ENCODE measurements at places on chromosomes 1 and 21.

GRCh38 chr1:117821774-117822482 is 107.5 kb downstream of the GDAP2 start:
- no peak for DNase-seq

DNA sequence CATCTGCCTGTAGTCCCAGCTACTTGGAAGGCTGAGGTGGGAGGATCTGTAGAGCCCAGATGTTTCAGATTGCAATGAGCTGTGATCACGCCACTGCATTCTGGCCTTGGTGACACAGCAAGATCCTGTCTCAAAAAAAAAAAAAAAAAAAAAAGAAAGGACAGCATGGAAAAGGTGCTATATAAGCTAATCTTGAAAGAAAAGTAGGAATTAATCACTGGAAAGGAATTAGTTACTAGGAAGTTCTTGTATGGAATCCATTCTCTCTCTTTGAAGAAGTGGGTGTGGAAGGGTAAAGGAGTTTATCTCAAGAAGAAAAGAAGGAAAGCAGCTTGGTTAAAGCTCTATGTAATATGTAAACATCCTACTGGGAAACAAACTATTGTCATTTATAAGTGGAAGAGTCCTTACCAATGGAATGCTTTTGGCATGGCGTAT is 339.2 kb downstream of the DPYD start:
- DNase-seq = no peak

GRCh38 chr1:186059311-186059710 is 315.7 kb downstream of the TPR start:
- DNase-seq = no peak

DNA sequence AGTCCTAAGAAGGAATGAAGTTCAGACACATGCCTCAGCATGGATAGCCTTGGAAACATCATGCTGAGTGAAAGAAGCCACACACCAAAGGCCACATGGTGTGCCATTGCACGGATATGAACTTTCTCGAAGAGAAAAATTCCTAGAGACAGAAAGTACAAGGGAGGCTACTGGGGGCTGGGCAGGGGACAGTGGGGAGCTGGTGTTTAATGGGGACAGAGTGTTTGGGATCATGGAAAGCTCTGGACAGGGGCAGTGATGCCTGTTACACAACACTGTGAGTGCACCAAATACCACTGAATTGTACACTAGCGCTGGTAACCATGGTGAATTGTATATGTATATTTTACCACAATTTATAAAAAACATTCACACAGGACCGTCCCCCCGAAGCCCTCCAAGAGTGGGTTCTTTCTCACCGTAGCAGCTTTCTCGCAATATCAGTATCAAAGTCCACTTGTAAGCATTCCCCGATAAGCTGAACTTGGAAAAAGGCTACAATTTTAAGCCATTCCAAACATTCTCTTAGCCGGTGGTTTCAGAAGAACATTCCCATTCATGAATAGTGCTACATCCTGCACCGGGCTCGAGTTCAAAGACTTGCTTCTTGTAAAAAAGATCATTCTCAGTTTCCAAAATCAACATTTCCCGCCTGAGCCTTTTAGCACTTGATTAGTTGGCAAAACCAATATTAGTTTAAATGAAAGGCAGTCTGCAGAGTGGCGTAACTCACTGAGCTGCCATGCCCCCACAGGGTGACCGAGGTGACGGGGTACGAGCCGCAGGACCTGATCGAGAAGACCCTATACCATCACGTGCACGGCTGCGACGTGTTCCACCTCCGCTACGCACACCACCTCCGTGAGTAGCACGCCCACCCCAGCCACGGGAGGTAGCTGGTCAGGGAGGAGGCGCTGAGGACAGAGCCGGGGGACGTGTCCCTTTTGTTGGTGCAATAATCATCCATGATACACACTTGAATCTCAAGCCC is 31.7 kb downstream of the SIM2 start:
- DNase-seq = peak; percentile 73

- DNase-seq = peak; percentile 73
Observed at GRCh38 chr1:154751690-154752089, 118.4 kb downstream of the KCNN3 start.

DNA sequence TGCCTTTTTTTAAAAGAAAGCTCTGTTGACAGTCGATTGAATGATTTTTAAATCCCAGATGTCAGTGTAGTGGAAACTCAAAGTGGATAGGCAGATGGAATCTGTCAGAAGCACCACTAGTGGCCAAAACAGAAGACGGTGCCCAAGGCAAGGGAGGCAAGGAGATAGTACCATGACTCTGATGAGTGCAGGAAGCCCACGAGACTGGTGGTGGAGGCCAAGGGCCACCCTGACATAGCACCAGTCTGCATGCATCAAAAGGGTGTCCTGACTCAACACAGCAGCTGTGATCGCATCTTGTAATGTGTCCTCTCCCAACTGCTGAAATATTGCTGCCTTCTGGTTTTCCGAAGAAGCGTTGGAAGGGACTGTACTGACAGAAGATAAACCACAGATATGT is 124.1 kb upstream of the PAPPA2 start:
- DNase-seq = no peak

DNA sequence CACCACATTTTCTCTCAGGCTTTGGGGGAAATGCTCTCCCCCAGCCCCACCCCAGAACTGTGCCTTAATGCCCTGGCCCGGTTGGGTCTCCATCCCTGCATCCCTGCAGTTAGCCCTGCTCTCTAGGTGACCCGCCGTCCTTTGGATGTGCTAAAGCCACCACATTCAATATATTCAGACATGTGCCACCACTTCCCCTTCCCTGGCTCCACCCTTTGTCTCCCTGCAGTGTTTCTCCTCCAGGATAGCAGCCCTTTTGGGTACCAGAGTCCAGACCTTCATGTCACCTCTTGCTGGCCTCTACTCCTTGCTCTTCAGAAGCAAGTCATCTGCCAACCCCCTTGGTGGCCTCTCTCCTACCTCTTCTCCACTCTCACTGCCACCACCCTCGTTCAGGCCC is 41.8 kb downstream of the RUNX1 start:
- no peak for DNase-seq

GRCh38 chr21:28959367-28960099 is 33.1 kb downstream of the LTN1 start:
- no peak for DNase-seq

- DNase-seq = no peak
Observed at GRCh38 chr1:115142616-115143015, 53.3 kb upstream of the TSPAN2 start.

DNA sequence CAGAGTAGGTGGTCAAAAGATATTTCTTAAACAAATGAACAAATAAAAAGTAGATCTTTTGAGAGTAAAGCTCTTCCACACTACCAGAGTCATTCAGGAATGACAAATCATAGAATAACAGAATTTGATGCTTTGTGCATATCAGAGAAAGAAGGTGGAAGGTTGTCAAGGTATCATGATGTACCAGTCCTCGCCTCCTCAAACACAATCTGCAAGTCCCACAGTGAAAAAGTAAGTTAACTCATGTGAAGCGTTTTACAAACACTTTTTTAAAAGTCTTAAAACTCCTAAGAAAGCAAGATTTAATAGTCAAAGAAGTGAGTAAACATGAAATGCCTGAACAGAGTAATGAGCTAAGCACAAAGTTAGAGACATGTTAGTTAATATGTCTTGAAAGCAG is 2.5 kb upstream of the RGS4 start:
- no peak for DNase-seq

DNA sequence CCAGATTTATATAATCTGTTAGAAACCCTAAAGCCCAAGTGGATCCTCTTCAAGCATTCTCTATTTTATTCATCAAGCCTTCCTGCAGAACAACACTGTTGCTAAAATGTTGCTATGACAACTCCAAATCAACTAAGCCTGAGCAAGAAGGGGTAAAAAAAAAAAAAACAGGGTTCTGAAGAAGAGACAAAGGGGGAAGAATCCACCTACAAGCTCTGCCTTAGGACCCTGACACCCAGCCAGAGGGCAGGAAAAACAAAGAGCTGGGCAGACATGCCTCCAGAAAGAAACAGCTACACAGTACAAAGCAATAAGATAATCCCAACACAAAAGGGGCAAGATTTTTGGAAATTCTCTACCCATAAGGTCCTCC is 1.3 kb downstream of the USF1 start:
- DNase-seq = no peak

DNA sequence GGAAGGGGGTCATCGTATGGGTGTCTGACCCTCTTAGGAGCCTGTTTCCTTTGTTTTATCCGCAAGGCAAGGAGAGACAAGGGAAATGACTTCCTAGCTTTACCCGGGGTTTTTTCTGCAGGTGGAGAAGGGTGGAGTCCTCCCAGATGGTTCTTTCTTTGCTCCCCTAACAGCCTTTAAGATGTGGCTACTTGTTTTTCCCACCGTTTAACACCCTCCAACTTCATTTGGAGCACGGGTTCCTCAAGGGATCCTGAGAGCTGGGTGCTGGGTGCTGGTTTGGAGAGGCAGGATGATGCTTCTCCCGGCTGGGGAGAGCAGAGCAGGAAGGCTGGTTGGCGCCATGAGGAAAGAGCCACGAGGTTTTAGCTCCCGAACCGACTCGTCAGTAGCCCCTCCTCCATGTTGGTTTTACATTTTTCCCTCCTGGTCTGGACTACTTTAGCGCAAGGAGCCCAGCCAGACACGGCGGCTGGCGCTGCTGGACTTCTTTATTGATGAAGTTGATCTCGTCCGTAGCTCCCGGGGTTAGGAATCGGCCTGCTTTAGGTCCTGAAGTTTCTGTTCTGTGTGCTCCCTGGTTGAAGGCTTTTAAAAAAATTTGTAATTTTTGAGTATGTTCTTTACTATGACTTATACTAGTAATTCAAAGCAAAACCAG is 1.4 kb downstream of the UCK2 start:
- peak; percentile 77 for DNase-seq

GRCh38 chr1:24966724-24967346 is 36.8 kb upstream of the RUNX3 start:
- DNase-seq = no peak

GRCh38 chr1:47924270-47925048 is 72.7 kb downstream of the TRABD2B start:
- DNase-seq = peak; percentile 62

- DNase-seq = no peak
Observed at GRCh38 chr21:29520171-29520570, 221.4 kb downstream of the BACH1 start.

- no peak for DNase-seq
Observed at GRCh38 chr1:97348599-97349265, 572.1 kb downstream of the DPYD start.

DNA sequence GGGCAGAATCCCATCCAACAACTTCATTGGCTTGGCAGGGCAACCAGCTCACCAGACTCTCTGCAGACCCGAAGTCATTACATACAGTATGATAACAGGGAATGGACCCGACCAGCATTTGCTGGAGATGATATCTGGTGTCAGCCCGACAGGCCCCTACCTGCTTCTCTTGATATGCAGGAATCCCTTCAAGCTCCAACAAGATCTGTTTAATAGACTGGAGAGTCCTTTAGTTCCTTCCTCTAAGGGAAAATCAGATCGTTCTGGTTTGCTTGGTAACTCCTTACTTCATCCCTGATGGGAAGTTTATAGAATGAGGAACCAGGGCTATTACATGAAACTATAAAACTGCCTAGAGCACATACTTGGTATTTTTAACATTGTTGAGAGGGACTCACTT is 61.2 kb downstream of the EDARADD start:
- no peak for DNase-seq

GRCh38 chr1:245807306-245807705 is 652.5 kb downstream of the KIF26B start:
- no peak for DNase-seq

GRCh38 chr21:20308586-20309315 is 689.5 kb upstream of the NCAM2 start:
- DNase-seq = no peak

DNA sequence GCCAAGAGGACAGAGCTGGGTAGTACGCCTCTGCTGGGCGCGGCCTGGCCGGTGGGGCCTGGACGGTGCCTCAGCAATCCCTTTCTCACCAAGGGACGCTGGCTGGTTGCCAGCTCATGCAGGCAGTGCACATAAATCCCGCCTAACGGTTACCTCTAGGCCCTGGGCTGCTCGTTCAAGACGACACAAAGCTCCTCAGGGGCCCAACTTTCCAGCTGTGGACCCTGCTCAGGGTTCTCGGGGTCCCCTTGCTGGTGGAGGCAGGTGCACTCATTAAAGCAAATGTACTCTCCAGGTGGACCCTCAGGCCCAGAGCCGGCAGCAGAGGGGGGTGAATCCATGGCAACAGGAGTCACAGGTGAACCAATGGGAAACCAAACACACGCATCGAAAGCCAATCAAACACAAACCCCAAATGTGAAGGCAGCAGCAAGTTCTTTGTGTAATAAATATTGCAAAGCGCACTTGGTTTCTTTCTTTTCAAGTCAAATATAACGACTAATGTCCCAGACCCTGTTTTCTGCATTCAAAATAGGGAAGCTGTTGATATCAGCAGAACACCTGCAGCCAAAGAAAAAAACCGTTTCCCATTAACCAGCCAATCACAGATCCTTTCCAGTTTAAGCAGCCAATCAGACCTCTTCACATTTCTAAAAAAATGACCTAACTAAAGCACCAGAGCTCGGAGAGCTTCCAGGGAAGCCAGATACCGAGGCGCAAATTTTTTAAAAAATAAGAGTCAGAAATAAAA is 26.1 kb upstream of the CLSTN1 start:
- DNase-seq = no peak

DNA sequence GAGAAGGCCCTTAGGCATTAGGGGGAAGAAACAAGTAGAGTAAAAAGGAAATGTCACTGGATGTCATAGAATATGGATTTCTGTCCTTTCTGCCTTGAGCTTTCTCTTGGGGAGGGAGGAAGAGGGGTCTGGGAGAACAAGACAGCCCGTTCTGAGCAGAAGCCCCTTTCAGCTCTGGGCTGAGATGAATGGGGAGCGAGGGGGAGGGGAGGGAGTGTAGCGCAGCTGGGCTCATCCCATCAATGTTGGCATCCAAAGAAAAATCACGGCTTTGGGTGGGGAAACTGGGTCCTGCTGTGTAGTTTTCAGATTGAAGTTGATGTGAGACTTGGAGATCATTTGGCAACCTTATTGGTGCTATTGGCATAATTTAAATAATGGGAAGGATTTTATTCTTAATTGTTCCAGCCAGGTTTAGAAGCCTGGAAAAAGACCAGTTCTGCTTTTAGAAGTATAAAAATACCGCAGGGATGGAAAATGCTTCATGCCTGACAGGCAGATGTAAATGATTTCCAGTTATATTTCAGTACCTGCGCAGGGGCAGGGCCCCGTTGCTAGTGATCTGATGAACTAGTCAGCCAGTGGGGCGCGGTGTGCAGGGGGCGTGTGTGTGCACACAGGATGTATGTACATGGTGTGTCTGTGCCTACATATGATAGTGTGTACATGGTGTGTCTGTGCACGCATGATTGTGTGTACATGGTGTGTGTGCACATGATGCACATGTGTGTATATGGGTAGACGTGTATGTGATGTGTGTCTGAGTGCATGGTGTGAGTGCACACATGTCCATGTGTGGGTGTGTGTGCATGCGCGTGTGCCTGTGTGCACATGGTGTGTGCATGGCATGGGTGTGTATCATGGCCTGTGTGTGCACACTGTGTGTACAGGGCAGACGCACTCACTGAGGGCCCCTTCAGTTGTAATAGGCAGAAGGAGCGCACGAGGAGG is 36.0 kb downstream of the ABCG1 start:
- no peak for DNase-seq

DNA sequence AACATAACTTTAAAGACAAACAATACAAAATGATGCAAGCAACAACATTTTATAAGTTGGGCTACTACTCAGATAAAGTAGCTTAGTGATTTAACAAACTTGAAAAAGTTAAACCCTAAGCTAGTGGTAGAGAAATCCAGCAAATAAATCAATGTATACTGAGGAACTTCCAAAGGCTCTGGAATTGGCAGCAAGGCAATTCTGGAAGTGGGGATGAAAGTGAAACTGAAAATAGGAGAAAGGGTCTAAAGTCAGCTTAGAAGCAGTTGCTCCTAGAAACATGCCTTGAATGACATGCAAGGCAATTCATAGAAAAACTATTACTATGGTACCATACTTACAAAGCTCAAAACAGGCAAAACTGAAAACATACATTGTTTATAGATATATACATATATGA is 90.0 kb upstream of the CAMK1G start:
- DNase-seq = no peak
